A673 (cell line): ENCODE measurements at places on chromosomes 6 and 20. TPM values are rescaled to one million over a fixed set of nuclear protein-coding genes. Genes with fewer than 3 reads are reported as not detected.

DNA sequence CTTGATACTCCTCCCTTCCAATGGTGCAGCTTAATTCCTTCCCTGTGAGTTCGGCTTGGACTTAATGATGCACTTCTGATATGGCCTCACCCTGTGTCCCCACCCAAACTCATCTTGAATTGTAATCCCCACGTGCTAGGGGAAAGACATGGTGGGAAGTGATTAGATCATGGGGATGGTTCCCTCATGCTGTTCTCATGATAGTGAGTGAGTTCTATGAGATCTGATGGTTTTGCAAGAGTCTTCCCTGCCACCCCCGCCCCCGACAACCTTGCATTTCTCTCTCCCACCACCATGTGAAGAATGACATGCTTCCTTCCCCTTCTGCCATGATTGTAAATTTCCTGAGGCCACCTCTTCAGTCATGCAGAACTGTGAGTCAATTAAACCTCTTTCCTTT, 50.3 kb upstream of the HLA-G start:
- DNase-seq = no peak
- H3K27me3 ChIP-seq = peaks cover 9% of the 10 kb centered on the region
- H3K4me3 ChIP-seq = no peak overlapping the region
- no peaks in the 10 kb centered on the region for H3K4me1 ChIP-seq

GRCh38 chr20:56945057-56945456, 316.0 kb downstream of the TFAP2C start:
- H3K27ac ChIP-seq = no peak overlapping the region
- H3K27me3 ChIP-seq = peaks cover 67% of the 10 kb centered on the region
- H3K4me1 ChIP-seq = no peaks in the 10 kb centered on the region
- no peak overlapping the region for H3K4me3 ChIP-seq

- DNase-seq = no peak
- no peaks in the 10 kb centered on the region for H3K4me1 ChIP-seq
- H3K4me3 ChIP-seq = no peak overlapping the region
- no peaks in the 10 kb centered on the region for H3K36me3 ChIP-seq
- no peak overlapping the region for H3K27ac ChIP-seq
- H3K27me3 ChIP-seq = no peaks in the 10 kb centered on the region
Measured at GRCh38 chr6:1496836-1497760, 107.7 kb downstream of the FOXF2 start.

Gene RSPH9
- 0.11 TPM in 2 replicates for total RNA-seq

Gene CGA
- total RNA-seq = not detected in 2 replicates

Gene ACOT8
- total RNA-seq = 16.9 and 19.8 TPM in 2 replicates

Gene FABP7
- 1.2 and 1.4 TPM in 2 replicates for total RNA-seq

Gene UST
- 1.5 and 1.7 TPM in 2 replicates for total RNA-seq
